Aortic smooth muscle cell (primary cell): ENCODE measurements at places on chromosomes 7 and 10. TPM values are rescaled to one million over a fixed set of nuclear protein-coding genes. Genes with fewer than 3 reads are reported as not detected.

The CRHR2 gene
- not detected in 2 replicates for total RNA-seq

The SCART1 gene
- total RNA-seq = 3.3 TPM in 2 replicates

The HABP2 gene
- not detected in 2 replicates for total RNA-seq

The CNPY1 gene
- total RNA-seq = not detected in 2 replicates

The RHBDD2 gene
- 13.3 and 14.5 TPM in 2 replicates for total RNA-seq

The SAMD9L gene
- total RNA-seq = 20.5 and 23.3 TPM in 2 replicates
